Left ventricle myocardium inferior (tissue), 1 donor: ENCODE measurements at places on chromosomes 7 and 10. TPM values are rescaled to one million over a fixed set of nuclear protein-coding genes. Genes with fewer than 3 reads are reported as not detected.

SPOCK2 gene
- total RNA-seq, result 8.6 TPM

STK31 gene
- total RNA-seq, result not detected

ACTL6B gene
- not detected for total RNA-seq

GIMAP8 gene
- total RNA-seq, result 11.0 TPM

HELLS gene
- total RNA-seq, result 0.91 TPM

PDE6C gene
- total RNA-seq, result not detected

MYL10 gene
- total RNA-seq, result not detected

CC2D2B gene
- 0.30 TPM for total RNA-seq

MYH16 gene
- not detected for total RNA-seq

MLXIPL gene
- total RNA-seq, result 0.41 TPM

PPP1R9A gene
- 27.6 TPM for total RNA-seq
